Kidney tubule cell (primary cell): ENCODE measurements at places on chromosomes 11 and 22.

GRCh38 chr11:131624531-131624930, 254.1 kb downstream of the NTM start:
- peak; percentile 90 for DNase-seq

DNA sequence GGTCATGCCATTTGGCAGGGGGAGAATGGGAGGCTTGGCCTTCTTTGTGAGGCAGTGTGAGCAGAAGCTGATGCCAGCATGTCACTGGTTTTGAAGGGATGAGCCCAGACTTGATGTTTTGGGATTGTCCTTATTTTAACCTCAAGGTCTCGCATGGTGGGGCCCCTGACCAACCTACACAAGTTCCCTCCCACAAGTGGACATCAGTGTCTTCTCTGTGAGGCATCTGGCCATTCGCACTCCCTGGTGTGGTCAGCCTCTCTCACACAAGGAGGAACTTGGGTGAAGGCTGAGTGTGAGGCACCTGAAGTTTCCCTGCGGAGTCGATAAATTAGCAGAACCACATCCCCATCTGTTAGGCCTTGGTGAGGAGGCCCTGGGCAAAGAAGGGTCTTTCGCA, 59.8 kb downstream of the TIMP3 start:
- DNase-seq, result no peak

GRCh38 chr22:39084666-39085065, 7.6 kb downstream of the APOBEC3G start:
- no peak for DNase-seq

GRCh38 chr22:44625421-44625760, 76.6 kb upstream of the PRR5 start:
- no peak for DNase-seq

DNA sequence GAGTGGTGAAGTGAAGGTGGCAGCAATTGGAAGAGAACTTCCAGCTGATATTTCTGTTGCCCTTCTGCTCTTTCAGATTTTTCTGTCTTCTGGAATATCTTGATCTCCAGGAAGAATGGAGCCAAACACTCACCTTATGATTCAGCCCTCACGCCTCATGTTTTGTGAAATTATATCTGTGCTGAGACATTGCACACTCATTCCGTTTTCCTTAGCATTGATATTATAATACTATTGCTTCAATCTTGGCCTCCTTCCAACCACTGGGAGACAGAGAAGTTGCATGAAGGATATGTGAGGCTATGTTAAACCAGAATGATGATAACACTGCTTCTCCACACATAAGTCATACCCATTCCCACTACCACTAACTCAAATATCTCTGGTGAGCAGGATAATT, 177.9 kb downstream of the ETS1 start:
- DNase-seq, result peak; percentile 43
